ENCODE measurements at places on chromosomes 7 and 10. TPM values are rescaled to one million over a fixed set of nuclear protein-coding genes. Genes with fewer than 3 reads are reported as not detected.

Gene MKI67
- 50.8 TPM for total RNA-seq

DNA sequence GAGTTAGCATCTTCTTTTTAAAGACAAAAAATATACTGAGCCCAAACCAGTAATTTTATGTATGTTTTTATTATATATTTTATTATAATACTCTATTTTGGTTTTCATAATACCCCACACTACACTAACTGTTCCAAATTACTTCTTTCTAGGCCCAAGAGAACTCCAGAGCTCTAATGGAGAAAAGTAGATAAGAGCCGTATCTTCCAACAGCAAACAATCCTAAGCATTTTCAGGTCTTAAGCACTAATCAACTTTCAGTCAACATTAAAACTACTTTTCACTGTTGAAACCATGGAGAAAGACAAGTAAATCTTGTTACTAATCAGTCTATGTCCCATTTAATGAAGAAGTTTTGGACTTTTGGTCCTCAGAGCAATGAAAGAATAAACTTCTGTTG lies 55.1 kb downstream of the JMJD1C start:
- DNase-seq, result no peak

Gene PLAC9
- 3.0 TPM for total RNA-seq

GRCh38 chr7:38248069-38248567 lies 25.3 kb downstream of the TARP start:
- DNase-seq, result no peak

GRCh38 chr10:93436591-93437085 lies 45.5 kb downstream of the MYOF start:
- DNase-seq, result no peak

Gene SPDYE5
- total RNA-seq, result not detected

Gene ADCY1
- 0.40 TPM for total RNA-seq

DNA sequence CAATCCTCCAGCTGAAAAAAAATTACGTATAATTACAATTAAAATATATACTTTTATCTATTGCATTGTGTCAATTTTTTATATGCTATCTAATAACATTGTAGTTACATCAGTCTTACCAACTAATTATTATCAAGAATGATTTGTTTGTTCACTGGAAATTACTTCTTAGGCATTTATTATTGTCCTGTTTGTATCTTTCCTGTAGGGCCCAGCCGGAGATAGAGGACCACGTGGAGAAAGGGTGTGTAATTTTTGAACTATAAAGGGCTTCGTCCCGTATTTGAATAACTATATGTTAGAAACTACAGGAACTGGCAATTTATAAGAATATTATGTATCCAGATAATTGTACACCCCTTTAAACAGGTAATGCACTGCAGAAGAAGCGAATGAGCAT lies 4.1 kb downstream of the COL1A2 start:
- no peak for DNase-seq

Gene PDCD11
- total RNA-seq, result 32.6 TPM

Gene NANOS1
- 1.7 TPM for total RNA-seq

- DNase-seq, result no peak
These were observed 249.8 kb downstream of the ARHGAP12 start for GRCh38 chr10:31678575-31679516.

Gene GATA3
- 0.35 TPM for total RNA-seq

Gene PHKG1
- 2.7 TPM for total RNA-seq

DNA sequence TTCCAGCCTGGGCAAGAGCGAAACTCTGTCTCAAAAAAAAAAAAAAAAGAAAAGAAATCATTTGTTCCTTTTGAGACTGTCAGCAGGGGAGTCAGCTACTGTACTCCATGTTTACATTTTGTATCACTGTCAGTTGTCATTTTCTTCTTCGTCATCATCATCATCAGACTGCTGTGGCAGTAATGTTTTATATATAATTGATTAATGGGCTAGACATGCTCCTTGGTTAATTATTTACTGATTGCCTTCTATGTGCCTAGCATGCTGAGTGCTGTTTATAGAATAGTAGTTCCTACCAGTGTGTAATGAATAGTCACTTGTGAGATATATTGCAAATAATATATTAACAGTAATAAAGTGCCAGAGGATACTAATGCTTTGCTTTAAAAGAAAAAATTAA lies 50.5 kb downstream of the VCL start:
- DNase-seq, result no peak

DNA sequence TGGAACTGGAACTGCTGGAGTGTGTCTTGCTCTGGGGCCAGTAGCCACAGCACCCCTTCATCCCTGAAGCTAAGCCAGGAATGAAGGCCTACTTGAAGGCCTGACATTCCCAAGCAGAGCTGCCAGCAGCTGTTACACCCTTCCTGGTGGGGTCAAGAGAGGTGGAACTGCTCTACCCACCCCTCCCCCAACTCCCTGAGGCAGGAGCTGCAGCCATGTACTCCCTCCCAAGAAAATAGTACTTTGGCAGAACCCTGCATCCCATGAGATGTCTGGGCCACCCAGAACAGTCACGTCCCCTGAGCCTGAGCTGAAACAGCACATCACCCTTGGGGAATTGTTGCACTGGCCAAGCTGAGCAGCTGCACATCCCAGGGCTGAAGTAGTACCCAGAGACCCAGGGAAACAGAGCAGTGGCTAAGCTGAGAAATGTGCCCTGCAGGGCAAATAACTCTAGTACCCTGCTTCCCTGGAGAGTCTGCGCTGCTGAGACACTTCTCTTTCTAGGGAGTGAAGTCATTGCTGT lies 63.4 kb upstream of the PLA2G12B start:
- DNase-seq, result no peak

Gene VGF
- not detected for total RNA-seq

DNA sequence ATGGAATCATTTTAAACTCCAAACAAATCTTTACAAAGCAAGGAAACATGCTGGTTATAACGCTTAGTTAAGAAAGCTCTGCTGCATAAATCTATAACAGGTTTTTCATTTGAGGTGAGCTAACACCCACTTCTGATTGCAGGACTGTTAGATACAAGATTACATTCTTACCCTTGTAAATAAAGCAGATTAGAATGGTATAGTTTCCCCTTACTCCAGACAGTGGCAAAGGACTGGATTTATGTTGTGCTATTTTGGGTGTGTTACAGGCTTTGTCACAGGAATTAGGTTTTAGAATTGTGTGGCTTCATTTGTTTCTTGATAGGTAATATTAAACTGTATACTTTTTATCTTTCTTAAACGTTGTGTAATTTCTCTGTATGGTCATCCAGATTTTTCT lies 487.6 kb downstream of the ZWINT start:
- no peak for DNase-seq

Gene MEOX2
- total RNA-seq, result 3.2 TPM

GRCh38 chr10:48765039-48765438 lies 80.4 kb downstream of the WDFY4 start:
- DNase-seq, result no peak

Gene GSAP
- 22.5 TPM for total RNA-seq

DNA sequence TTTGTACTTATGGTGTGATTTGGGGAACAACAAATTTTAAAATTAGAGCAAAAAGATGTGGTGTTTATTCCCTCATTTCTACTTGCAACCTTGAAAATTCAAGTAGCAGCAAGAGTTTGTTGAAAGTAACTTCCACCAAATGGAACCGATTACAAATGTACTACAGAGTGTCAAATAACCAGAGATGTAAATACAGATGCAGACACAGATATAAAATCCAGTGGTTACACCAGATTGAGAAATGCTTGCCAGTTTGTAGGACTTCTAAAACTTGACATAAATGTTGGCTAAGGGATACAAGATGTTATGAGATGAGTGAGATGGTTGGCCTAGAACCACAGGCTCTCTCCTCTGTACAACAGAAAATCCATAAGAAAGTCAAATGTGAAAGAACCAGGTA lies 162.1 kb downstream of the DIP2C start:
- no peak for DNase-seq

- DNase-seq, result no peak
These were observed 73.0 kb downstream of the MICU1 start for GRCh38 chr10:72552857-72553256.

DNA sequence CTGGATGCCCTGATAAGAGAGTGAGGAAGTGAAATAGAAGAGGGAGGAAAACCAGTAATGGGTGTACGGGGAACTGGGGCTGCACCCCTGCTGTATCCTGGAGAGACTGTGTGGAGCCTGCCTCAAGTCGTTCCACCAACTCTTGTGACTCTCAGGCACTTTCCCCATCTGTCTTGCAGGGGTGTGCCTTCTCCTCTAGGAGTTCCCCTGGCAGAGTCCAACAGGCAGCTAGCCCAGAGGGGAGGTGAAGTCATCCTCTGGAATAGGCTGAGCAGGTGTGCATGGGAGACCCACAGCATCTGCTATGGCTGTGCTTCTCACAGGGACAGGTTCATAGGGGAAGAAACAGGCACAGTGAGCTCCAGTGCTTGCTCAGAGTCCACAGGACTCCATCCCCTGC lies 46.8 kb downstream of the WIPF3 start:
- no peak for DNase-seq

GRCh38 chr7:18166002-18166401 lies 138.4 kb upstream of the PRPS1L1 start:
- no peak for DNase-seq

- DNase-seq, result no peak
These were observed 59.5 kb upstream of the C1QL3 start for GRCh38 chr10:16581202-16581601.

DNA sequence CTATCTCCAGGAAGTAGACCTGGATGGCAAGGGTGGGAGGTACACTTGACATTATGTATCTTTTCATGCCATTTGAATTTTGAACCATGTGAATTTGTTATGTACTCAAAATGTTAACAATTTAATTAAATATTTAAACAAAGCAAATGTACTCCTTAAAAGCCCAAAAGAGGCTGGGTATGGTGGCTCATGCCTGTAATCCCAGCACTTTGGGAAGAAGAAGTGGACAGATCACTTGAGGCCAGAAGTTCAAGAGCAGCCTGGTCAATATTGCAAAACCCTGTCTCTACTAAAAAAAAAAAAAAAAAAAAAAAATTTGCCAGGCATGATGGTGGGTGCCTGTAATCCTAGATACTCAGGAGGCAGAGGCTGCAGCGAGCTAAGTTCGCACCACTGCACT lies 136.9 kb upstream of the ASAH2 start:
- no peak for DNase-seq

Gene FAM25G
- not detected for total RNA-seq

Gene ZNF804B
- total RNA-seq, result not detected
